ENCODE measurements at places on chromosomes 1 and 21.
A peak's percentile ranks its signal among the peaks of the same experiment; 100 is the strongest.

DNA sequence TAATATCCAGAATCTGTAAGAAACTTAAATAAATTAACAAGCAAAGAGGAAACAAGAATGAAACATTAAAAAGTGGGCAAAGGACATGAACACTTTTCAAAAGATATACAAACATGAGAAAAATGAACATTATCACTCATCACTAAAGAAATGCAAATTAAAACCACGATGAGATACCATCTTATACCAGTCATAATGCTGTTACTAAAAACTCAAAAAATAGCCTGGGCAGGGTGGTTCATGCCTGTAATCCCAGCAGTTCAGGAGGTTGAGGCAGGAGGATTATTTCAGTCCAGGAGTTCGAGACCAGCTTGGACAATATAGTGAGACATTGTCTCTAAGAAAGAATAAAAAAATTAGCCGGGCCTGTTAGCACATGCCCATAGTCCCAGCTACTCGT, 6.1 kb downstream of the ZNF124 start:
- no peak for DNase-seq

GRCh38 chr1:60998786-60999185, 83.6 kb upstream of the NFIA start:
- DNase-seq: no peak

DNA sequence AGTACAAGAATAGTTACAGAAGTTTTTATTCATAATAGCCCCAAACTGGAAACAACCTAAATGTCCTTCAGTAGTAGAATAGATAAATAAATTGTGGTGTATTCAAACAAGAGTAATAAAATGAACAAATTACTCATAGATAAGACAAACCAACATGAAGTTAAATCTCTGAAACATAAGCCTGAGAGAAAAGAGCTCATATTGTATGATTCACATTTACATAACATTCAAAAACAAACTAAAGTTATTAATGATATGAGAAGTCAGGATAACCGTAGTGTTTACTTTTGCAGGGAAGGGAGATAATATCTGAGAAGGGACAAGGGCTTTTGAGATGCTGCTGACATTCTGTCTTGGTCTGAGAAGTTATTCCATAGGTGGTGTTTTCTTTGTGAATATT, 13.5 kb downstream of the STPG1 start:
- DNase-seq: peak; percentile 17

- no peak for DNase-seq
These were observed 4.7 kb upstream of the CCDC24 start for GRCh38 chr1:43986712-43987111.

GRCh38 chr1:31460027-31460426, 47.0 kb downstream of the SERINC2 start:
- DNase-seq: no peak

DNA sequence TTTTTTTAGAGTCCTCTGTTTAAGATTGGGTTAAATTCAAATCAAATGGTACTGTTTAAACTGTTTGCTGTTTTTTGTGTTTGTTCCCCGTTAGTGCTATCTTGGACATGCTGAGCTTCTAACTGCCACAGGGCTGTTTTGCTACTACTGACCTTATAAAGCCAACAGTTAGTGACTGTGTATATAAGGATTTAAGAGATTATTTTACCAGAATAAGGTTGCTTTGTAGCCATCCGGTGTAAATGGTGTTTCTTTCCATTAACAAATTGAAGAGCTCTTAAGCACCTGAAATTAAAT, 37.0 kb downstream of the ZNF281 start:
- no peak for DNase-seq

DNA sequence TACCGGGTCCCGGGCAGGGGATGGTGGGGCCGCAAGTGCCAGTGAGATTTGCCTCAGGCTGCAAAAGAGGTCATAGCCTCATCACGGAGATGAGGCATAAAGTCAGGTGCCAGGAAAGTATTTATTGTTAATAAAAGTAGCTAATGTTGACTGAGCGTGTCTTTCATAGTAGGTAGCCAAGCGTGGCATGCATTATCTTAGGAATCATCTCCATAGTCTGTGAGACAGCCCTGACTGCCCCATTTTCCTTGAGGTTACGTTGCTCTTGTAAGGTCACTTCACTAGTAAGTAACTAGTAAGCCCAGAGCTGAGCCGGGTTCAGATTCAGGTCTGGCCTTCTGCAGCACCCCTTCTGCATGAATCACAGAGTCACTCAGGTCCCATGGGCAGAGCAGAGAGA, 174.2 kb downstream of the CAMTA1 start:
- peak; percentile 21 for DNase-seq

DNA sequence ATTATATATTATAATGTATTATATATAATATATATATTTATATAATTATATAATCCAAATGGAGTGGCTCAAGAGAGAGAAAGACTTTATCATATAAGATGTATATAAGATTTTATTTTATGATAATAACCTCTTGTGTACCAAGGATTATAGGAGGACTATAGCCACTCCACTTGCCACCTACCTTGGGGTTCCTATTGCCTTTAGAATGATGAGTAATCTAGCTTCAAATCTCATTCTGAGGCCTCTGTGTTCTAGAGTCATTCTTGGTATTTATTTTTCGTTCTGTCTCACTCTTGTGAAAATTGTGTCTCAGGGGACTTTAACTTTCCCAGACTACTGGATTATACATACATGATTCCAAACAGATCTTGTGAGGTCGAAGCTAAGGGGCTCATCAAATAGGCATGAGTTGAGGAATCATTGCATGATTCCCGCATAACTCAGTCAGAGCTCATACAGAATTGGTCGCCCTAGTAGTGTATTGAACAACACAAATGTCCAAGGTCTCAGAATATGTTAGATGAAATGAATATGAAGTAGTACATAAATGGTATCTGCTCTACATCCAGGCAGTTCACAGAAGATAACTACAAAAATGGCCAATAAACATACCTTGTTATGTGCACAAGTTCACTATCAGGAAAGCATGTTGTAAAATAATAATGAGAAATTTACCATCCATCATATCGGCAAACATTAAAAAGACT, 159.5 kb upstream of the RNPC3 start:
- DNase-seq: no peak

- DNase-seq: peak; percentile 81
These were observed 1.0 kb upstream of the CELA2A start for GRCh38 chr1:15455522-15455921.

Data from NCI-H526 treated with DMSO at 0.1 percent for 48 hours (cell line).